ENCODE measurements at places on chromosomes 2 and 18.
A peak's percentile ranks its signal among the peaks of the same experiment; 100 is the strongest.

DNA sequence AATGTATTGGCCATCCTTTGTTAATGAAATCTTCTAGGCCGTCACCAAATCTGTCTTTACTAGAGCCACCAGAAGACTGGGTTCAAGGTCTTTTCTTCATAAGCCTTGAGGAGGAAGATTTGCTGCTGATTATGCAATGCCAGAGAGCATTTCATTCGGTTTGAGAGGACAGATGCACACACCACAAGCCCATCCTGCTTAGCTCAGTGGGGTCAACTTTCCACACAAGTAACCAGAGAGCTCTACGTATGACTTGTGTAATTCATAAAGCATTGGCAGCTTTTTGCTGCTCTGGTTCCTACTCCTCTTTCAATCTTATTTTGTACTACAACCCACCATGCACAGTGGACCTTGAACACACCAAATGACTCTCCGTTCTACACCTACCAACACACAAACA is 106.9 kb downstream of the OSR1 start:
- H3K36me3 ChIP-seq: no peaks in the 10 kb centered on the region
- H3K4me1 ChIP-seq: peaks cover 4% of the 10 kb centered on the region
- DNase-seq: no peak
- no peaks in the 10 kb centered on the region for H3K27me3 ChIP-seq
- H3K27ac ChIP-seq: no peak overlapping the region
- no peak overlapping the region for H3K4me3 ChIP-seq

DNA sequence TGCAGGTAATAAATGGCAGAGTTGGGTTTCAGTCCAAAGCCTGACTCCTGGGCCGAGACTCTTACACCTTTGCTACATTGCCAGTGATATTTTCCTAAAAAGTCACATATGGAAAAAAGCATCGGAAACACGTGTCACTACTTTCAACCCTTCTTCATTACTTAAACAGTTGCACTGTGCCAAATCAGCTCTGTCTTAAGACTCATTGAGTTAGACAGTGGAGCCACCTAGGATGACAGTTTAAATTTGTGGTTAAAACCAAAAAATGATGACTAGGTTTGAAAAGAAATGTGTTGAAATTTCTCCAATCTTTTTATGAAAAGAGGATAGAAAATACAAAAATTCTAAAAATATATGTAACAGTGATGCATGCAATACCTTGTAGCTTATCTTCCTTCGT is 97.5 kb downstream of the TMEM247 start:
- H3K4me3 ChIP-seq: no peak overlapping the region
- no peak for DNase-seq
- no peaks in the 10 kb centered on the region for H3K27me3 ChIP-seq
- peaks cover 11% of the 10 kb centered on the region for H3K4me1 ChIP-seq

GRCh38 chr2:85800586-85800985 is 46.8 kb downstream of the ATOH8 start:
- no peak overlapping the region for H3K4me3 ChIP-seq
- H3K4me1 ChIP-seq: peaks cover 13% of the 10 kb centered on the region
- no peaks in the 10 kb centered on the region for H3K27me3 ChIP-seq
- H3K27ac ChIP-seq: no peak overlapping the region
- no peaks in the 10 kb centered on the region for H3K36me3 ChIP-seq

- H3K27me3 ChIP-seq: no peaks in the 10 kb centered on the region
- DNase-seq: peak; percentile 87
- peak overlapping the region; percentile 75 for H3K27ac ChIP-seq
- no peak overlapping the region for H3K4me3 ChIP-seq
These were observed 23.3 kb upstream of the ST3GAL5 start for GRCh38 chr2:85911814-85912692.

DNA sequence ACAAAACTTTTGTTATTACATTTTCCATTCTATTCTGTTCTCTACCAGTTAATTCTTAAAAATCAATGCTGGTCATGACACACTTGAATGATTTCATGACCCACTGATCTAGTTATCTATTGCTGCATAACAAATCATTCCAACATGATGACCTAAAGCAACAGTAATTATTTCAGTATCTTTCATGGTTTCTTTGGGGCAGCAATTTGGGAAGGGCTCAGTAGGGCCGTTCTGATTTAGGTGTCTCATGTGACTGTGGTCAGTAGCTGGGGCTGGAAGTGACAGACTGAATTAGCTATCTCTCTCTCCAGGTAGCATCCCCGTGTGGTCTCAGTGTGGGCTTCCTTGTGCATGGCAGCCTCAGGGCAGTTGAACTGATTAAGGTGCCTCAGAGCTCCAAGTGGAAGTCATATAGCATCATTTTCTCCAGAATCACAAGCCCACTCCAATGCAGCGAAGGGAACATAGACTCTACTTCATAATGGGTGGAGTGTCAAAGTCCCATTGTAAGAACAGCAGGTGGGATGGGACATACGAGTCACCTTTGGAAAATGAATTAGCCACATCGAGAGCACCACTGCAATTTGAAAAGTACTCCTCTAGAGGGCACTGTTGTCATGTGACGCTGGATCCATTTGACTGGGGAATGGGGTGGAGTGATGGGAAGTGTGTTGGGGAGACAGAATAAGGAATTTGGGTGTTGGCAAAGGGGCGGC is 39.1 kb upstream of the FAM136A start:
- H3K27me3 ChIP-seq: peaks cover 6% of the 10 kb centered on the region
- no peaks in the 10 kb centered on the region for H3K36me3 ChIP-seq
- H3K27ac ChIP-seq: no peak overlapping the region
- no peaks in the 10 kb centered on the region for H3K4me1 ChIP-seq
- H3K4me3 ChIP-seq: no peak overlapping the region
- no peak for DNase-seq

DNA sequence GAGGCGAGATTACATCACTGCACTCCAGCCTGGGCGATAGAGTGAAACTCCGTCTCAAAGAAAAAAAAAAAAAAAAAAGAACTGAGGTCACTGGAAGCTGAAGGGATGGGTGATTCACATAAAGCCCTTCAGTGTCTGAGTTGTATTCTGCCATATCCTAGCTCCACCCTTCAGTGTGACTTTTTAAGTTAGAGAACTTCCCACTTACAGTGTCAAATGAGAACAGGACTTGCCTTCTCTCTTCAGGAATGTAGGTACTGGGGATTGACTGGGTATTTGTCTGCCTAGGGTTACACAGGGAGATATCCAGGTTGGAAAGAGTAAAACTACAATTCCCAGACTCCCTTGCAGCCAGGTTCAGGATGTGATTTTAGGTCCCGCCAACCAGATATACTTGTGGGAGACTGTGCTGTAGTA is 37.9 kb downstream of the EHD3 start:
- H3K36me3 ChIP-seq: no peaks in the 10 kb centered on the region
- no peak for DNase-seq
- H3K4me3 ChIP-seq: no peak overlapping the region
- peaks cover 3% of the 10 kb centered on the region for H3K27me3 ChIP-seq
- H3K27ac ChIP-seq: no peak overlapping the region
- H3K4me1 ChIP-seq: no peaks in the 10 kb centered on the region

- H3K4me1 ChIP-seq: no peaks in the 10 kb centered on the region
- no peaks in the 10 kb centered on the region for H3K27me3 ChIP-seq
- H3K27ac ChIP-seq: no peak overlapping the region
- no peaks in the 10 kb centered on the region for H3K36me3 ChIP-seq
- DNase-seq: no peak
These were observed 92.2 kb downstream of the DPP4 start for GRCh38 chr2:161981679-161982250.

DNA sequence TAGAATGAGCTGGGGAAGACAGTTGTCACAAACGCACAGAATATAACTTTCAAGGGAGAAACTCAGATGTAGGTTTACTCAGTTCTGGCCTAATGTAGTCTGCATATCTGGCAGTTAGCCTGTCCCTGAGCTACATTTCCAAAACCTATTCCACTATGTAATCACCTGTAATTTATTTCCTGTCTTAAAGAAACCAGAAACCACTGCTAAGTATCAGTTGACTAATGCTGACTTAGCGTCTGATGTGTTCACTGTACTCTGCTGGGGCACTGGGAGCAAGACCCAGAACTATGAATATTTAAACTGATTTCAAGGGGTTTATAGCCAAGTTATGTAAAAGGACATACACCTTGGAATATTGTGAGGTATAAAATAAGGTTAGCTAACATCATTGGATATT is 1995.2 kb upstream of the PIK3C3 start:
- no peak for DNase-seq
- no peaks in the 10 kb centered on the region for H3K27me3 ChIP-seq
- no peaks in the 10 kb centered on the region for H3K4me1 ChIP-seq

All from suprapubic skin (tissue), 4 donors.